Activated CD8-positive, alpha-beta memory T cell treated with anti-CD3 and anti-CD28 coated beads, Interleukin-2, amount 10 ng/mL, durations not matched to agents 7 days and 5 days (primary cell): ENCODE measurements at places on chromosomes 16 and 17. TPM values are rescaled to one million over a fixed set of nuclear protein-coding genes. Genes with fewer than 3 reads are reported as not detected.
A peak's percentile ranks its signal among the peaks of the same experiment; 100 is the strongest.

Gene CMTM2
- 1.1 TPM for total RNA-seq

DNA sequence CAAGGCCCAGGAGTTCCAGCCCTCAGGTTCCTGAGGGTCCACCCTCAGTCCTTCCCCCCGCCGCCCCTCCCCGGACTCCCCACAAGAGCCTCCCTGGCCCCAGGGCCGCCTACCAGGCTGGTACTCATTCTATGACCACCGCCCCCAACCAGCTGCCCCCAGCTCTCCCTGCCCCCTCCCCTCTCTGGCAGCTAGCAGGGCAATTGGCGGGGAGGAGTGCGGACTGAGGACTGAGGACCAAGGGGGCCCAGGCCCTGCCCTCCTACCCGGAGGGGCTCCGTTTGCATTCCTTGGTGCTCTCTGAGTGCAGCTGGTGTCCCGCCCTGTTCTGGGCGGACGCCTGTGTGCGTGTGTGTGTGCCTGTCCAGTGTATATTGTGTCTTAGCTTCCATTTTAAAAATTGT lies 19.1 kb downstream of the UNC13D start:
- no peak overlapping the region for H3K27ac ChIP-seq
- no peaks in the 10 kb centered on the region for H3K27me3 ChIP-seq
- no peak overlapping the region for H3K4me3 ChIP-seq
- no peak for DNase-seq
- H3K36me3 ChIP-seq, result peaks cover 12% of the 10 kb centered on the region
- peaks cover 20% of the 10 kb centered on the region for H3K4me1 ChIP-seq

- H3K27me3 ChIP-seq, result no peaks in the 10 kb centered on the region
- H3K4me1 ChIP-seq, result peaks cover 79% of the 10 kb centered on the region
- H3K27ac ChIP-seq, result peak overlapping the region; percentile 34
- no peak for DNase-seq
These were observed 3.1 kb upstream of the POLG2 start for GRCh38 chr17:64499805-64500486.

- no peak for DNase-seq
- no peaks in the 10 kb centered on the region for H3K27me3 ChIP-seq
- H3K27ac ChIP-seq, result no peak overlapping the region
- H3K4me1 ChIP-seq, result peaks cover 12% of the 10 kb centered on the region
- no peak overlapping the region for H3K4me3 ChIP-seq
These were observed 110.7 kb downstream of the SOCS1 start for GRCh38 chr16:11145173-11145818.

DNA sequence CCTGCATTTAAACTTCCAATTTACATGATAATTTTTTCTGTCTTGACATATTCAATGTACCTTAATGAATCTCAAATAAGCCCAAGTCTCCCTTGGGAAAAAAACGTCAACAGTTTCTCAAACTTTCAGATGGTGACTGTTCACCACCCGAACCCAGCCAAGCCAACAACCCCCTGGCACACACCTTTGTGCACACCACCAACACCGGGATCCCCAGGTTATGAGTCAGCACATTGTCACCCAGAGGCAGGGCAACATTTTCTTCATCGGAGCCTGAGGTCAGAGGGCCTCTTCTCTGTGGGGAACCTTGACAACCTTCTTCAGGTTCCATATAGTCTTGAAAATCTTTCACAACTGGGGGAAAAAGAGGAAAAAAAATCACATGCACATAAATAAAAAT lies 15.5 kb downstream of the DYNC1LI2 start:
- peaks cover 20% of the 10 kb centered on the region for H3K4me1 ChIP-seq
- no peak overlapping the region for H3K4me3 ChIP-seq
- H3K36me3 ChIP-seq, result peaks cover 61% of the 10 kb centered on the region
- no peak overlapping the region for H3K27ac ChIP-seq

- peaks cover 13% of the 10 kb centered on the region for H3K27me3 ChIP-seq
- DNase-seq, result no peak
- H3K4me3 ChIP-seq, result no peak overlapping the region
- H3K4me1 ChIP-seq, result no peaks in the 10 kb centered on the region
- peaks cover 5% of the 10 kb centered on the region for H3K36me3 ChIP-seq
These were observed 13.8 kb downstream of the ITGB3 start for GRCh38 chr17:47267354-47267828.

Gene ANKRD40
- 39.3 TPM for total RNA-seq

Gene ZACN
- 0.26 TPM for total RNA-seq

Gene SDR42E2
- total RNA-seq, result not detected

Gene MAP2K6
- total RNA-seq, result 6.3 TPM

- no peaks in the 10 kb centered on the region for H3K36me3 ChIP-seq
- no peaks in the 10 kb centered on the region for H3K4me1 ChIP-seq
- H3K27ac ChIP-seq, result no peak overlapping the region
- H3K27me3 ChIP-seq, result no peaks in the 10 kb centered on the region
These were observed 6.1 kb downstream of the SSTR5 start for GRCh38 chr16:1078579-1079021.

DNA sequence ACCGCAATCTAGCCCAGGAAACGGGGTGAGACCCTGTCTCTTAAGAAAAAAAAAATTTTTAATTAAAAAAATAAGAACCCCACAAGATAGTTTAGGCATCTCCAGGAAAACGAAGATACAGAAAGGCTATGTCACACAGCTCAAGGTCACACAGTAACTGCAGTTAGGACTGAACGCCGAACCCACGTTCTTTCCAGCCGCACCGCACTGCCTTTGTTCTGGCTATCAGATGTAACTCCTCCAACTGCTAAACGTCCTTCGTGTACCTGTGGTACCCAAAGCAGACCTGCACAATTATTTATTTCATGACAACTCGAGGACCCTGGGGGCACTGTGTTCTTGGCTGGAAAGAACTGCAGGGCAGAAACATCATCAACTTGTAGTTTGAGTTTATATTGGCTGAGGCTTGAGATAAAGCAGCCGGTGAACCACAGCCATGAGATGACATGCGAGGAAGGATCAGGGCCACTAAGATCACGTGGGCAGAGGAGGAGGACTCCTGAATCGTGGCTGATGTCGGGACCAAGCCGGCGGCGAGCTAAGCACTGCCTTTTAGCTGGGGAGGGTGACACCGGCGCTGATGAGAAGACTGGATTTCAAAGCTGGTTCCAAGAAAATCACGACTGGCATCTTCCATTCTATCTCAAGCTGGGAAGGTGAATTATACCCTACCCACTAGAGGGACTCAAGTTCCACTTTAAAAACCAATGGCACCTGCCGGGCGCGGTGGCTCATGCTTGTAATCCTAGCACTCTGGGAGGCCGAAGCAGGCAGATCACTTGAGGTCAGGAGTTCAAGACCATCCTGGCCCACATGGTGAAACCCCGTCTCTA lies 20.7 kb upstream of the MNT start:
- H3K4me1 ChIP-seq, result peaks cover 2% of the 10 kb centered on the region
- no peaks in the 10 kb centered on the region for H3K36me3 ChIP-seq
- no peaks in the 10 kb centered on the region for H3K27me3 ChIP-seq

Gene PYDC1
- total RNA-seq, result not detected

Gene HOXB4
- total RNA-seq, result 7.8 TPM

GRCh38 chr17:75348386-75349012 lies 57.0 kb downstream of the GRB2 start:
- DNase-seq, result no peak
- H3K27ac ChIP-seq, result no peak overlapping the region
- no peak overlapping the region for H3K4me3 ChIP-seq
